Activated naive CD8-positive, alpha-beta T cell treated with anti-CD3 and anti-CD28 coated beads, Interleukin-2, amount 10 ng/mL, durations not matched to agents 7 days and 5 days (primary cell): ENCODE measurements at places on chromosomes 11 and 22. TPM values are rescaled to one million over a fixed set of nuclear protein-coding genes. Genes with fewer than 3 reads are reported as not detected.

Gene CHRM1
- not detected for total RNA-seq

Gene OR2AG1
- not detected for total RNA-seq

Gene KRTAP5-7
- not detected for total RNA-seq

Gene MAPK8IP2
- 0.39 TPM for total RNA-seq

Gene NTM
- total RNA-seq: not detected

Gene TSSK2
- total RNA-seq: not detected

DNA sequence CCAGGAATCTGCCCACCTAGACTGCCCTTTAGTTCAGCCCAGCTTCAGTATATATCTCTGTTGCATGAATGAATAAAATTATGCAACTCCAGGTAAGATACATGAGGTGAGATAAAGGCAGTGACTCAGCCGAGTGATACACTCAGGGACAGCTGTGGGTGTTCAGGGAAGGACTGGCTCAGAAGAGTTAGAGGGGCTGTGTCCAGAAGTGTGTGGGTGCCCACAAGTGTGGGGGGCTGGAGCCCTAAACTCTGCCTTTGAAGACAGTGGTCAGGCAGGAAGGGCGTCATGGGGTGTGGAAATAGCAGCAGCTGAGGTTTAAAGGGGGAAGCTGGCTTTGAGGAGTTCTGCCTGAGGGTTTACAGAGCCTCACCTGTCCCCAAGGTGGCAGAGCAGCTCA, 8.3 kb downstream of the FTH1 start:
- H3K27ac ChIP-seq: peak overlapping the region; percentile 54
- H3K27me3 ChIP-seq: peaks cover 7% of the 10 kb centered on the region
- peaks cover 15% of the 10 kb centered on the region for H3K36me3 ChIP-seq
- H3K4me1 ChIP-seq: peaks cover 15% of the 10 kb centered on the region
- no peak overlapping the region for H3K4me3 ChIP-seq

GRCh38 chr11:117073539-117073938, 24.7 kb downstream of the SIK3 start:
- no peaks in the 10 kb centered on the region for H3K27me3 ChIP-seq
- no peak overlapping the region for H3K4me3 ChIP-seq
- no peak for DNase-seq
- peaks cover 3% of the 10 kb centered on the region for H3K36me3 ChIP-seq
- H3K4me1 ChIP-seq: peaks cover 32% of the 10 kb centered on the region

DNA sequence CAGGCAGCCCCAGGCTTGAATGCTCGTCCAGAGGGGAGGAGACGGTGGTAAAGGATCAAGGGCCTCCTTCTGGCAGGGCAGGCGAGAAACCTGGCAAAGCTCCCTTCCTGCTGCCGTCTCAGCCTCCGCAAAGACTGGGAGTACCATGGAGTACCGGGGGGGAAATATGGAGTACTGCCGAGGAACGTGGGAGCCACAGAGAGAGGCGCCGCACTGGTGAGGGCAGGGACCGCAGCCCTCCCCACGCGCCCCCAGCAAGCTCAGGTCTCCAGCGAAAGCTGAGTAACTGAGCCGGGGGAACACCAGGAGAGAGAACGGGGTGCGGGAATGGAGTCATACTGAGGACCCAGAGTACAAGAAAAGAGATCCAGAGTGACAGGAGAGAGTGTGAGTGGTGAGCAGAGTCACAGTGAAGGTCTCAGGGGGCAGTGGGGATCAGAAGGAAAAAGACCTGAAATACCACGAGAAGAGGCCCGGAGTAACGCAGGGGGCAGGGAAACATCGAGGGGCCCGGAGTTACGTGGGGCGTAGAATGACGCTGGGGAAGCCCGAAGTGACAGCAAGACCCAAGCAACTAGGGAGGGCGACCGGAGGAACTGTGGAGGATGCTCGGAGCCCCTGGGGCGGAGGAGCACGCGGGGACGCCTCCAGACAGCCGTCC, 740 bp downstream of the EML3 start:
- DNase-seq: peak; percentile 61
- peaks cover 39% of the 10 kb centered on the region for H3K4me1 ChIP-seq
- H3K27me3 ChIP-seq: no peaks in the 10 kb centered on the region
- peak overlapping the region; percentile 90 for H3K4me3 ChIP-seq

DNA sequence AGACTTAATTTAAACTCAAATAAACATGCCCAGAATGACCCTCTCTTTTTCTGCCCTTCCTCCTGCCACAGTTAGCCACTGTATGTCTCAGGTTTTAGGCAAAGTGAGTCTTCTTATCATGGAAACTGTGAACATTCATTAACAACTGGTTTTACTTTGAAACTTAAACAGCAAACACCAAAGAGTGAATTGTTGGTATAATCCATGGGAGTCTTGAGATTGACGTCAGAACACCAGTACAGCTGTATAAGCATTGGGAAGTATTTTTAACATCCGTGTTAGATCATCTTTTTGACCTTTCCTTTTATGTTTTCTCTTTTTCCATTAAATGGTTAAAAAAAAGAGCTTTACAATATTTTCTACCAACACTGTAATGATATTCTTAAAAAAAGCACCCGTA, 38.9 kb downstream of the ARHGEF12 start:
- DNase-seq: no peak
- H3K27ac ChIP-seq: no peak overlapping the region
- peaks cover 4% of the 10 kb centered on the region for H3K4me1 ChIP-seq
- H3K36me3 ChIP-seq: peaks cover 2% of the 10 kb centered on the region
- peaks cover 17% of the 10 kb centered on the region for H3K27me3 ChIP-seq

- DNase-seq: no peak
- H3K27ac ChIP-seq: no peak overlapping the region
- peaks cover 71% of the 10 kb centered on the region for H3K4me1 ChIP-seq
- no peaks in the 10 kb centered on the region for H3K27me3 ChIP-seq
These were observed 33.4 kb downstream of the TMEM123 start for GRCh38 chr11:102419181-102419580.

GRCh38 chr11:19988598-19988997, 171.7 kb downstream of the DBX1 start:
- H3K4me1 ChIP-seq: no peaks in the 10 kb centered on the region
- DNase-seq: no peak
- peaks cover 11% of the 10 kb centered on the region for H3K27me3 ChIP-seq
- H3K4me3 ChIP-seq: no peak overlapping the region

DNA sequence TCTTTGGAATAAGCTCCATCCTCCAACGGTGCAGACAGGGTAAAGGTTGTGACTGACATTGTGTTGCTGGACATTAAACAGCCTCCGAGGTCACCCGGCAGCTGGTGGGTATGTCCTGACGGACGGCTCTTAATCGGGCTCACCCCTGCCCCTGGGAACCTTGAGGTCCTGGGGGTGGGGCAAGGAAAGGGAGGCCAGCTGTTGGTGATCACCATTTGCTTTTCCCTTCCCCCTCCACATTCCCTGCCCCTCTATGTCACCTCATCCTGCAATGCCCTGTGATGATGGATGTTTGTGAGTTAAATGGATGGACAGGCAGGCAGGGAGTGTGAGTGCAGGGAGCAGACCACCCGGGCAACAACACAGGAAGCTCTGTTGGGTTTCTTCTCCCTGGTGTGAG, 26.3 kb downstream of the APLNR start:
- no peak overlapping the region for H3K4me3 ChIP-seq
- H3K4me1 ChIP-seq: no peaks in the 10 kb centered on the region
- no peak overlapping the region for H3K27ac ChIP-seq
- H3K36me3 ChIP-seq: no peaks in the 10 kb centered on the region
- no peak for DNase-seq

GRCh38 chr11:11425806-11426205, 72.8 kb upstream of the CSNK2A3 start:
- H3K27me3 ChIP-seq: no peaks in the 10 kb centered on the region
- no peak overlapping the region for H3K4me3 ChIP-seq
- DNase-seq: no peak
- no peaks in the 10 kb centered on the region for H3K36me3 ChIP-seq
- no peaks in the 10 kb centered on the region for H3K4me1 ChIP-seq

DNA sequence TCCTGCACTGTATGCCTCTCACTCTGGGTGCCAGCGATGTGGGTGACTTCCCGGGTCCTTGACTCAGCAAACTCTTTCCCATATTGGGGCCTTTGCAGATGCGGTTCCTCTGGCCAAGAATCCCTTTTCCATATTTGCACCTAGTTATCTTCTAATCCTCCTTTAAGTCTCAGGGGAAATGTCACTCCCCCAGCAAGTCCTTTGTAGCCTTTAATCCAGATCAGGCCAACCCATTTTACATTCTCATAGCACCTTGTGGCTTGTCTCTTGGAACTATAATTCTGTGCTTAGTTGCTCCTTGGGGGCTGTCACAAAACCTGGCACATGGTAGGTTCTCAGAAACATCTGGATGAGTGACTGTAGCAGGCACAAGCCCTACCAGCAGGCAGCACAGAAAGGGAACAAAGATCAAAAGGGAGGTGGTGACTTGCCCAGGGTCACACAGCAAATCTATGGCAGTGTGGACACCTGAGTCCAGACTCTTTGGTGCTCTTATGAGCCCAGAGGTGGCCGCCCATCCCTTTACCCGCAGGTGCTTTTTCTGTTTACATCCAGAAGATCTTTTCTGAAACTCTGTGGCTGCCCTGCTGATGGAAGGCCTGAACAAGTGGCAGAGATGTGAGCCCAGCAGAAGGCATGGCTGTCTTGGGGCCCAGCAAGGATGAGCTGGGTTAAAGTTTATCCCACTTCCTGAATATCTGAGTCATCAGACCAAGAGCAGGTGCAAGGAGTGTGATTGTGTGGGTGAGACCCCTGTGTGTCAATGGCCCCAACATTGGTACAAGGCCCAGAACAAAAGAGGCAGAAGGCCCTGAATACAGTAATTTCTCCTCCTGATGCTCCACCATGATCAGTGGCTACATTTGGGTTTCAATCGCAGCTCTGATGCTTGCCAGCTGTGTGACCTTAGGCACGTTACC, 78.6 kb upstream of the GRK3 start:
- peak overlapping the region; percentile 41 for H3K27ac ChIP-seq
- peaks cover 57% of the 10 kb centered on the region for H3K36me3 ChIP-seq
- H3K27me3 ChIP-seq: no peaks in the 10 kb centered on the region
- no peak overlapping the region for H3K4me3 ChIP-seq

GRCh38 chr11:128586689-128587088, 669 bp downstream of the ETS1 start:
- H3K36me3 ChIP-seq: peaks cover 2% of the 10 kb centered on the region
- H3K27me3 ChIP-seq: peaks cover 15% of the 10 kb centered on the region
- no peak overlapping the region for H3K27ac ChIP-seq
- no peak for DNase-seq
- peaks cover 12% of the 10 kb centered on the region for H3K4me1 ChIP-seq

DNA sequence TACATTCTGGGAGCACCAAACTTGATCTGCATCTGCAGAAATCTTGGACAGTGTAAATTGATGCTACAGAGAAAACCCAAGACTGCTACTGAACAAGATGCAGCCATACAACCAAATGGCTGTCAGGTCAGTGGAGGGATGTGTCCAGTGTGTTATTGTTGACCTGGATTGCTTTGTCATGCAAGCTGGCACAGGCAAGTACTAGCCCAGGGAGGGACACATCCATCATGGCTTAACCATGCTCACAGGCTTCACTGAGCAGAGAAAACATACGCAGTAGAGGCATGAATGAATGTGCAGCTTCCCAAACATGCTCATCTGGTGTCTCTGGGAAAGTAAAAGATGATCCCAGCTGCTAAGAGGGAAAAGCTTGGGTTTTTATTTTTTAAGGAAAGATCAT, 93.6 kb downstream of the MTNR1B start:
- H3K4me3 ChIP-seq: no peak overlapping the region
- no peak for DNase-seq

DNA sequence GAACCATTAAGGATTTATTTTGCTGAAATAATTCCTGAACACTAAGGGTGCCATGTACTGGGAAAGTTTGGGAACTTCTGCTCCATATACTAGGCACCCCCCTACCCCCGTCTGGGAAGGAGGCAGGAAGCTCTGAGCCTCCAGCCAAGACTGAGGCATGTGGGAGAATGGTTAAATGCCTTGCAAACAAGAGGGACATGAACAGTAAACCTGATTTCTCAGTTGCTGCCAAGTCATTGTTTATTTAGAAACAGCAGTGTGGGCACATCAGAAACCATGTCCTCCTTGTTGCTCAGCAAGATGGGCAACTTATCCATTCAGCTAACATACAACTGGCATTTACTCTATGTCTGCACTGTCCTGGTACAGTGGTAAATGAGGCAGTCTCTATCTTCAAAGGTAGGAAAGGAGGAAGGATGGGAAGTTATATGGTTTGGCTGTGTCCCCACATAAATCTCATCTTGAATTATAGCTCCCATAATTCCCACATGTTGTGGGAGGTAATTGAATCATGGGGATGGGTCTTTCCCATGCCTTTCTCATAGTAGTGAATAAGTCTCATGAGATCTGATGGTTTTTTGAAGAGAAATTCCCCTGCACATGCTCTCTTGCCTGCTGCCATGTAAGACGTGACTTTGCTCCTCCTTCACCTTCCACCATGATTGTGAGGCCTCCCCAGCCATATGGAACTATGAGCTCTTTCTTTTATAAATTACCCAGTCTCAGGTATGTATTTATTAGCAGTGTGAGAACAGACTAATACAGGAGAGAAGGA, 459.1 kb downstream of the MIAT start:
- no peak overlapping the region for H3K4me3 ChIP-seq
- peaks cover 2% of the 10 kb centered on the region for H3K4me1 ChIP-seq
- H3K27ac ChIP-seq: no peak overlapping the region
- DNase-seq: no peak
- H3K27me3 ChIP-seq: peaks cover 3% of the 10 kb centered on the region
- H3K36me3 ChIP-seq: no peaks in the 10 kb centered on the region

DNA sequence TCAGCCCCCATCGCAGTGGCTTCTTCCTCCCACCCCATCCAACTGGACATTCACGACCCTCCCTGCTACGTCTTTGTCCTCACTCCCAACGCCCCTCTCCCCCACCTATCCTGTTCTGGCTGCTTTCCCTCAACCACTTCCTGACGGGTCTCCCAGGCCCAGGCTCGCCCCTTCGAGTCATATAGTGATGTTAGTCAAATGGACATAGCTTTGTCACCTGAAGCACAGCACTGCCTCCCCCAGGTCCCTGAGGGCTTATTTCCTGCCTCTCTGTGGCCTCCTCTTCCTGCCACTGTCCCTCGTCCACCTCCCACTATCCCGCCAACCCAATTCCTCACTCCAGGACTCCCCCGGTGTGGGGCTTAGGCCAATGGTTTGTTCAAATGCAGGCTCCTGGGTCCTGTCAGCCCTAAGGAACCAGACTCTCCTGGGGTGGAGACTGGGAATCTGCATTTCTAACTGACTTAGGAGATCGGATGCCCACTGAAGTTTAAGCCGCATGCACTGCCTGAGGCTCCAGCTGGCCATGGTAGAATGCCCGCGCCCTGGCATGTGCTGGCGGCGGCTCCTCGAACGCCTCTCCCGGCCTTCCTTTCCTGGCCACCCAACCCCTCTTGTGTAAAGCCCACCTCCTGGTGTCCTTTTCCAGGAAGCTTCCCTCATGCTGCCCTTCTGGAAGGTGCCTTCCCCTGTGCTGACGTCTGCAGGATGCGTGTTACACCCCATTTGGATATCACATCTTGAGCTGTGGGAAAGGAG, 18.3 kb downstream of the SUN2 start:
- H3K27me3 ChIP-seq: no peaks in the 10 kb centered on the region
- H3K36me3 ChIP-seq: peaks cover 39% of the 10 kb centered on the region
- DNase-seq: no peak

- H3K4me1 ChIP-seq: peaks cover 3% of the 10 kb centered on the region
- H3K27ac ChIP-seq: no peak overlapping the region
- no peak overlapping the region for H3K4me3 ChIP-seq
- peaks cover 46% of the 10 kb centered on the region for H3K36me3 ChIP-seq
- DNase-seq: no peak
These were observed 15.0 kb downstream of the POGLUT3 start for GRCh38 chr11:108483163-108483562.

- H3K27me3 ChIP-seq: peaks cover 83% of the 10 kb centered on the region
- peaks cover 11% of the 10 kb centered on the region for H3K4me1 ChIP-seq
- no peak overlapping the region for H3K4me3 ChIP-seq
- DNase-seq: no peak
- H3K27ac ChIP-seq: no peak overlapping the region
- H3K36me3 ChIP-seq: no peaks in the 10 kb centered on the region
These were observed 1.4 kb upstream of the ROBO3 start for GRCh38 chr11:124863826-124864165.
